ENCODE measurements at places on chromosomes 4 and X.

GRCh38 chrX:150036181-150036580 lies 97.9 kb upstream of the EOLA2 start:
- DNase-seq: no peak

- no peak for DNase-seq
Observed at GRCh38 chrX:151416579-151416978, 19.6 kb downstream of the VMA21 start.

DNA sequence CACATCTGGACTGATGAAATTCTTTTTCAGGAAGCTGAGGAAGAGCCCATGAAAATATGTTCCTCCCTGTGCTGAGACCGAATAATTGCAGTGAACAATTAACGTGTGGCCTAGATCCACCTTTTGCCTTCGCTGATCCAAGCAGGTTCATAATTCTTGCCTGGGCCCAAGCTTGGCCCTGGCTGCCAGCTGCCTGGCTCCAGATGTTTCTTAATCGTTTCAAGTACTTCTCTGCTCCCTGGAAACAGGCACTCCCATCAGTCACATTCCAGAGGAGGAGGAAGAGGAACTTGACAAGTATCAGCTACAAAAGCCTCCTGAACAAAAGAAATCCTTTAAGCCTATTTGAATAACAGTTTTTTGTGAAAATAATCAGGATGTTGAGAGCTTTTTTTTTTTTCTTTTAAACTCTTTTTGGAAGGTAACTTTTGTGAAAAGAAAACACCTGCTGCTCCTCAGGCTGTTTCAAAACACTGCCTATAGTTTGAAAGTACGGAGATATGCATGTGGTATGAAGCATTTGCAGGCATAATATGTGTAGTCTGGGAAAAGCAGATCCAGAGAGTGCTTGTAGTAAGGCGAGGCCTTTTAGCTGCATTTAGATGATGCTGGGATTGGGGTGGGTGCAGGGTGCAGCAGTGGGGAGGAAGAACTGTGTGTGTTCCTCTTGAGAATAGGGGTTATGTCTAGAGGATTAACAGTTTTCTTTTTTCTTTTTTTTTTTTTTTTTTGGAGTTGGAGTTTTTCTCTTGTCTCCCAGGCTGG lies 154.4 kb downstream of the PTTG2 start:
- DNase-seq: no peak

DNA sequence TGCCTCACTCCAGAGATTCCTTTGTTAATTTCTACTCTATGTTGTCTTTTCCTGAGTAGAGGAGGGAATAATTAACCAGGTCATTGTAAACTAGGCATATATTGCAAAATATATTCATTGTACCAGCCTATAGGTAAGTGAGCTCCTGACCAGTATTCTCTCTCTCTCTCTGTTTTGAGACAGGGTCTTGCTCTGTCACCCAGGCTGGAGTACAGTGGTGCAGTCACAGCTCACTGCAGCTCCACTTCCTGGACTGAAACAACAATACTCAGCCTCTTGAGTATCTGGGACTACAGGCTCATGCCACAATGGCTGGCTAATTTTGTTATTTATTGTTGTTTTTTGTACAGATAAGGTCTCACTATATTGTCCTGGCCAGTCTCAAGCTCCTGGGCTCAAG lies 198.3 kb downstream of the ARAP2 start:
- no peak for DNase-seq

GRCh38 chr4:110128029-110128428 lies 70.4 kb downstream of the ELOVL6 start:
- no peak for DNase-seq

- DNase-seq: no peak
Observed at GRCh38 chrX:31353095-31353494, 281.3 kb upstream of the FTHL17 start.

DNA sequence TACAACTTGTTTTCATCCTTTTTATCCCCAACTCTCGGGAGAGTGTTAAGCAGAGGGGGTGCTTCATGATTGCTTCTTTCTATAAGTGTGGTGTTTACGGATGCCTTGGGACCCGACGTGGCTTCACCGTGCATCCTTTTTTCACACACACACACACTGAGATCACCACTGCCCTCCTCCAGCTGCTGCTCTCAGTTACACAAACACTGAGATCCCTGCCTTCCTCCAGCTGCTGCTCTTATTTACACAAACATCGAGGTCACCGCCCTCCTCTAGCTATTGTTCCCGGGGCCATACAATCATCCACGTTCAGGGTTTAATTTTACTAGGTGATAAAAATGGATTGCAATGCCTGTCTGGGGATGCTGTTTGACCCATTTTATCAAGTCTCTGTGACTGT lies 155.4 kb upstream of the FAM9B start:
- no peak for DNase-seq

DNA sequence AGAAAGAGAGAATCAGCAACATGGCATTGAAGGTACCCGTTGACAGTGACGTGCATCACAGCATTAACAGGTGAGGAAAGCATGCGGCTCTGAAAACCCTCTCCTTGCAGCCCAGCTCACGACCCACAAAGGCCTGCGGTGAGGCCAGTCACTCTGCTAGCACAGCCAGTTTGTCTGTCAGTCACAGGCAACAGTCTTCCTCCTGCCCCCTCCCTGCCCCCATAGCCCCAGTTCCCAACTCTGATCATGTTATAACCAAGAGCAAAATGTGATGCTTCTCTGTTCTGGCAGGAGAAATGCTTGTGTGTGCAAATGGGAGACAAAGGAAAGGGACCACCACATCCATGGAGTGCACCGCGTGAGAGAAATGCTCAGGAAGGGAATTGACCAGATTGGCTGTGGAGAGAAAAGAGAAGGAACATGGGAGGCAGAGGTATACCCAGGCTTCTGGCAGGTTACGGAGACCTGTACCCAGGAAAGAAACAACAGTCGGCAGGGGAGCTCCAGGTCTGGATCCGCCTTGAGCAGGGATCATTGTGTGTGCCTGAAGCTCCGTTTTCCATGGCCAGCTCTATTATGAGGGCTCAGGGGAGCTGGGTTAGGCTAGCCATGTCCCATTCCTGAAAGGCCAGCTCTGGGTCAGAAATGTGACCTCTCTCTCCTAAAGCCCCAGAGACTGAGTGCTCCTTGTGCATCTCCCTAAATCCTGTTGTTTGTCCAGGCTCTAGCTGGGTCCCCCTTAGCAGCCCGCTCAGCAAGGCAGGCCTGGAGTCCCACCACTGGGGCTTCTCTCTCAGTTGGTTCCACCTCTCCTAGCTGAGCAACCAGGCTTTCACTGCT lies 139.7 kb upstream of the MAMLD1 start:
- no peak for DNase-seq

DNA sequence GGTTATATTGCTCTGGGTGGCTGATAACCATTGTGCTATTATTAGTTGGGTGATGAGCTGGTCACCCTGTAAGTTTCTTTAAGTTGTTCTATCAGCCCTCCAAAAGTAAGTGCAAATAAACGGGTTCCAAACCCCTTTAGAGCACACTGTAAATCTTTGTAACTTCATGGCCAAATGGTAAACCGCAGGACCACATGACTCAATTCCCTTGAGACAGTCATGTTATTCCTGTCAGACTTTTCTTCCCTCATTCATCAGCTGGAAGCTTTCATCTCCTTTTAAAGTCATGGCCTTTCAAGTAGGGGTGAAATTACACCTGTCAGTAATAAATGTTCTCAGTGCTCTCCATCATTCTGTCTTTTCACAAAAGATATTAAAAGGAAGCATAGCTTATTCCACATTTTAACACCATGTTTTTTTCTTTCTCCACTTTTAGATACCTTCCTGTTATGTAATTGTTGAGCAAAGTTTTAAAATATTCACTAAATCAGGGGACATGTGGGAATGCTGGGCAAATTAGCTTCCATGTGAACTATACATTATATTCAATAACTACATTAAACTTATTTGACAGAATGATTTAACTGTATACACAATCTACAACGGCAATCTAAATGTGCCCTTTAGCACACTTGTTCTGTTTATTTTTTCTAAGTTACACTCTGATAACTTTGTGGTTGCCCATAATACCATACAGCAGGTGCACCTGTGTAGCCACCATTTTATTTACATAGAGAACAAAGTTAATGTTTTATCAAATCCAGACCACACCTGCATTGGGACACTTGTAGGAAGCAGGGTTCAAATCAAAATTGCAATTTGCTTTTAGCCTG lies 275.5 kb downstream of the CFAP299 start:
- DNase-seq: no peak

GRCh38 chr4:139576219-139576618 lies 20.2 kb upstream of the SETD7 start:
- DNase-seq: no peak

GRCh38 chr4:8637456-8637984 lies 45.0 kb downstream of the CPZ start:
- no peak for DNase-seq

DNA sequence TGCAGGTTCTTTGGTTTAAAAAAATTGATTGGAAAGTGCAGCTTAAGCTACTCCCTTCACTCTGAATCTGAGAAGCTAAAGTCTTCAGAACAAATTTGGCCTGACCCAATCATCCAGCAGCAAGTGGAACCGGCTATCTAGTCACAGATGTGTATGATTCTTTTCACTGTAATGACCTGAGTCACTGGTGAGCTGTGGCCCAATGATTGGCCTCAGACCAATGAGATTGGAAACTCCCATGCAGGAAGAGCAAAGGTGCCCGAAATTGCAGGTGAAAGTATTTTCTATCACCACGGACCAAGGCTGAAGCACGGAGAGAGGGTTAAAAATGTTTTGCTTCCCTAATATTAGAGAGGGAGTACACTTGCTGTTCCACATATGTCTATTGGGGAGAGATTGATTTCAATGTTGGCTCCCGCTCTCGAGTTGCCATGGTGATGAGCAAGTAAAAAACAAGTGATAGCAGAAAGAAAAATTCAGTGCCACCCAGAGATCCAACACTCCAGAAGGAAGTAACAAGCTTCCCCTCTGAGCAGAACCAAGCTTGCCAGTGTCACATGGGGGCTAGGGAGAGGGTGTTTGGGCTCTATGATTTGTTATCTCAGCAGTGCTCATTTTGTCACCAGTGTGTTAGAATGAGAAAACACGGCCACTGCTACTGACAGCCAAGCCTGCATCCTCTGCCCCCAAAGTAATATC lies 11.2 kb downstream of the RIPPLY1 start:
- no peak for DNase-seq

DNA sequence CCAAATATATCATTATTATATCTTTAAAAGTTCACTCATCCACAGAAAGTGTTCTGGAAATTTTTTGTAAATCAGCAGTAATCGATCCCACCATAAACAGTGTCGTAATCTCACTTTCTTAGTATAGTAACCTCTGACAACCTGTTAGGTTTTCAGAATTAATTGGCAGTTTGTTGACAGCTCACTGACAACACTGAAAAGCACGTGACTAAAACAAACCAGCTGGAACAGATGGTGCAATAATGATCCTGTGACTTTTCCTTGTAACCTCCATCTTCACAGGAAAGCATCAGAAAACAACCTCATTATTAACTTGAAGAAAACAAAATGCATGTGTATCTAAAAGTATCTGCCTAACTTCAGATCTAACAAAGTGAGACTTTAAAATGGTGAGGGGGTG lies 48.5 kb downstream of the FSTL5 start:
- no peak for DNase-seq

GRCh38 chrX:39854772-39855747 lies 242.7 kb downstream of the BCOR start:
- DNase-seq: peak; percentile 78

DNA sequence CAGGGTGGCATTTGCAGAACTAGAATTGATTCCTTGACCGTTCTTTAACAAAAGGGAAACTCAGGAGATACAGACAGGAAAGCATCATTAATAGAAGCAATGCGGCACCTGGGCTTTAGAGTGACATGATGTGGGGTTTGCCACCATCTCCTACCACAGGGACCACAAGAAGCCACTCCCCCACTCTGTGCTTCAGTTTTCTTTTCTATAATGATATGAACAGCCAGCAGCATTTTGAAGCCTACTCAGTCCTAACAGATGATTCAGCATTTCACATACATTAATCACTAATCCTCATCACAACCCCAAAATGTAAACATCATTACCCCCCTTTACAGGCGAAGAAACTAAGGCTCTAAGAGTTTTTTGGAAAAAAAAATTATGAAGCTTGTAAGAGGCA lies 22.9 kb downstream of the CCDC149 start:
- no peak for DNase-seq

DNA sequence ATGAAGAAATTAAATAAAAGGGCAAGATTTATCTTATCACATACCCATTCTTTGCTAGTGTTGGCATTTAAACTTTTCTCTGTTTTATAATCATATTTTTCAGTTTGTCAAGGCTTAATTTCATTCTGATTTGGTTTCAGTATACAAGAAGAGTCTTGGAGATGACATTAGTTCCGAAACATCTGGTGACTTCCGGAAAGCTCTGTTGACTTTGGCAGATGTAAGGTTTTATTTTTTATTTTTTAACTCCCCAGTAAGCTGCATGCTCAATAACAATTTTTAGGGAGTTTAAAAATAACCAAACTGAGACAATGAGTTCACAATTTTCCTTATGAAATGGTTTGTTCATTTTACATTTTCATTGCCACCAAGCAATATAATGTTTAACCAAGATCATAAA lies 39.8 kb downstream of the ANXA3 start:
- DNase-seq: no peak

DNA sequence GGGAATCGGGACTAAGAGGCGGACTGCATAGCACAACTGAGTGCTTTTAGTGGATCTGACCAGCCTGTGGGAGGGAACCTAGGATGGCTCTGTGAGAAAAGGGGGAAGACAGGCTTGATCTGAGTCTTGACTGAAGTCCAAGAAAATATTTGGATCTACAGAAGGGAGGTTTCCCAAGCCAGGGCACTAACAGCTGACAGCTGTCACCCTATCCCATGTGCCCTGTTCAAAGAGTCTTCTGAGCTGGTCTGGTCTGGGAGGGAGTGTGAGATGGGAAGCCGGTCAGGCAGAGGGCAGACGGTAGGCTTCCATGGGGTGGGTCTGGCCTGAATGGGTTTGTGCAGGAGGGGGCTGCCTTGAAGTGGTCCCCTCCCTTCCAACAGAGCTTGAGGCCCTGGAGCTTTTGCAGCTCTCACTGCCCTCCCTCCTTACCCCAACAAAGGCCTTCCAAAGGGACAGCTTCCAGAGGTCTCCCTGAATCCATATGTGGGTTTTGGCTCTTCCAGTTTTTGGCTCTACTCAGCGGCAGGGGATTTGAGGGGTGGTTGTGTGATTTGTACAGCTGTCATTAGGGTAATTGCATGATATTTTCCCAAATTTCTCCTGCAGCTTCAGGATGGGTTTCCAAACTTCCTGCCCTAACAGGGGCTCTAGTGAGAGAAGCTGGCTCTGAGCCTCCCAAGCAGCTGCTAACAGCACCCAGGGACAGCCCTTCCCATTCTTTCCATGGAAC lies 643.7 kb downstream of the BCOR start:
- DNase-seq: no peak

- no peak for DNase-seq
Observed at GRCh38 chr4:10343656-10344055, 113.6 kb downstream of the ZNF518B start.

- DNase-seq: no peak
Observed at GRCh38 chr4:189081826-189082225, 858.8 kb upstream of the FRG1 start.

Measured in activated naive CD4-positive, alpha-beta T cell treated with Interleukin-2 at 50 U/mL for 16 hours (primary cell).